ENCODE measurements at places on chromosomes 5 and 9.

DNA sequence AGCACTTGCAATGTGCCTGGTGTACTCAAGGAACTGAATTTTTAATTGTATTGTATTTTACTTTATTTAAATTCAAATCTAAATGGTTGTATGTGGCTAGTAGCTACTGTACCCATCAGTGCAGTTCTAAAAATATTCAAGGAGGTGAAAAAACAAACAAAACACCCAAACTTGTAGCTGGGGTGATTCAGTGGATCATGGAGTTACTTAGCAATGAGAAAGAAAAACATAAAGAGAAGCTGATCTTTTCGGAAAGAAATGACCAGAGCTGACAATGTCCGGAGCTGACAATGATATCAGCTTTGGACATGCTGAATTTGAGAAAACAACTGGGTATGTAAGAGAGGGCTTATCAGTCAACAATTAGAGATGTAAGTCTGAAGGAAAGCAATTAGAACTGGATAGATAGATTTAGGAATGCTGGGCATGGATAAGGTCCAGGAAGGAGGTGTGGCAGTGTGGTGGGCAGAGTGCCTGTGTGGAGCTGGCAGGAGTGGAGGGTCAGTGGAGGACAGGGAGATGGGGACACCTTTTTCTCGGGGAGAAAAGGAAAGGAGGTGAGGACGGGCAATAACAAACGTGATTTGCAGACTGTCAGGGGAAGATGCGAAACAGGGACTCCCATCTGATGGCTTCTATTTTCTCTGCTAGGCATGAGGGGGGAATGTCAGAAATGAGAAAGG is 113.2 kb downstream of the DCP2 start:
- no peak for DNase-seq

DNA sequence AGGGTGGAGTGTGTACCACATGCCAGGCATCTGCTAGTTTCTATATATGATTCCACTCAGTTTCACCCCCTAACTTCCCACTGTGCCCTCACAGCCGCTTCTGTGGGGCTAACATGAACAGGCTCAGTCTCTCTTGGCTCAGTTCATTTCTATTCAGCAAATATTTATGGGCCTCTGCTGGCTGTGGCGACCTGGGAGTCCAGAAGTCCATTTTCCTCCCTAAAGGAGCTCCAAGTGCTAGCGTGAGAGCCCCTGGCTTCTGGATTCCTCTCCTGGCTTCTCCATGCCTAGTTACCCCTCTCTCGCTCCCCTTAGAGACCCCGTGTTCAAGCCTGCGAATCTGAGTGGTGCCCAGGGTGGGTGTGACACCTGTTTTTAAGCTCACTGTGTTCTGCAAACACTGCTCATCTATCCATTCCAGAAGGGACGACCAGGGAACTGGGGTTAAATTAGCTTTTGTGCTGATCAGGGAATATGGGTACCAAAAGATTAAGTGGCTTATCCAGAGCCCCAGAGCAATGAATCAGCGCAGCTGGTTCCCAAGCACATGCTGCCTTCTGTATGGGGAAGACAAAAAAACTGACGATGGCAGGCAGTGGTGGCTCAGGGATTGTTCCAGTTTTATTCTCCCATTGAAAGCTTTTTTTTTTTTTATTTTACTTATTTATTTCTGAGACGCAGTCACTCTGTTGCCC is 57.6 kb downstream of the HMCN2 start:
- DNase-seq: no peak

DNA sequence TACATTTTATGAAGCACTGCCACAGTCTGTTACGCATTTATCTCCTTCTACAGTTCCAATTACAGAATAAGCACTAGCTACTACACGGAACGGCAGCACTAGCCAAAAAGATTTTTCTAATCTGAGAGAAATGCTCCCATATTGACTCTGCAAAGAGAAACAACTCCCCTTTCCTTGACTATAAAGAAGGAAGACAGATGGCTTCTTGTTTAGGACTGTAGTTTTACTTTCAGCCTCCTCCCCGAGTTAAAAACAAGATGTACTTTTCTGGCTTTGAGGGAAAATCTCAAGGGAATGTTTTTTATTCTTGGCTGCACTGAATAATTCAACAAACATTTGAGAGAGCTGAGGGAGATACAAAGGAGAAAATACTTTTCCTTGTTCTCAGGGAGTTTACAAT is 1.9 kb upstream of the SLC44A1 start:
- no peak for DNase-seq

GRCh38 chr5:35284364-35284763 is 54.1 kb upstream of the PRLR start:
- DNase-seq: no peak

GRCh38 chr9:22005702-22006606 is 3.2 kb downstream of the CDKN2B start:
- no peak for DNase-seq

DNA sequence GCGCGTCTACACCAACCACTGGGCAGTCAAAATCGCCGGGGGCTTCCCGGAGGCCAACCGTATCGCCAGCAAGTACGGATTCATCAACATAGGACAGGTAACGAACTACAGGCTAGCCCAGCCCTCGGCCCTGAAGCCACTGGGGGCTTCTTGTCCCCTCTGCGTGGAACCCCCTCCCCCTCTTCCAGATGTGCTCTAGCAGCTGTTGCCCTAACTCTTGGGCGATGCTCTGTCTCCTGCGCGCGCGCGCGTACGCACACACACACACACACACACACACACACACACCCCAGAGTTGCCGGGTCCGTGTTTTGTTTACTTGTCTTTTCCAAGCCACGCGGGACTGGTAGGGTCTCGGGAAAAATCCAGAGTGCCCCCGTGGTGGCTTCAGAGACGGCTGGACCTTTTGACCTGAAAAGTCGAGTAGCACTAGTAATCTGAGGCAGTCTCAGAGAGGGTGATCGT is 836 bp downstream of the PCSK5 start:
- DNase-seq: no peak

DNA sequence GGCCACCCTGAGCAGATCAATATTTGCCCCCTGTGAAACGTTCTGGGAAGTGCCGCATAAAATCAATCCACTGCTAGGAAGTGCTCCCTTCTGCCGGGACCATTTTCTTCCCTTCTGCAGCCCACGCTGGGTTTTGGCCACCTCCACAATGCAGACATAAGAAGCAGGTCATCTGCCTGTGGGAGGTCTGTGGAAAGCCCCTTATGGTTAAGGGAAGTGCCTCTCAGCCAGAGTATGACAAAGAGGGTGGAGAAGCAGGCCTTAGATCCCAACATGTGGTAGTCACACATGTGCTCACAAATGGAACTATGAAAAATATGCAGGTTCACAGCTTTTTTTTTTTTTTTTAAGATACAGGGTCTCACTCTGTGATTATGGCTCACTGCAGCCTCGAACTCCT is 82.8 kb downstream of the SLC1A3 start:
- peak; percentile 61 for DNase-seq

DNA sequence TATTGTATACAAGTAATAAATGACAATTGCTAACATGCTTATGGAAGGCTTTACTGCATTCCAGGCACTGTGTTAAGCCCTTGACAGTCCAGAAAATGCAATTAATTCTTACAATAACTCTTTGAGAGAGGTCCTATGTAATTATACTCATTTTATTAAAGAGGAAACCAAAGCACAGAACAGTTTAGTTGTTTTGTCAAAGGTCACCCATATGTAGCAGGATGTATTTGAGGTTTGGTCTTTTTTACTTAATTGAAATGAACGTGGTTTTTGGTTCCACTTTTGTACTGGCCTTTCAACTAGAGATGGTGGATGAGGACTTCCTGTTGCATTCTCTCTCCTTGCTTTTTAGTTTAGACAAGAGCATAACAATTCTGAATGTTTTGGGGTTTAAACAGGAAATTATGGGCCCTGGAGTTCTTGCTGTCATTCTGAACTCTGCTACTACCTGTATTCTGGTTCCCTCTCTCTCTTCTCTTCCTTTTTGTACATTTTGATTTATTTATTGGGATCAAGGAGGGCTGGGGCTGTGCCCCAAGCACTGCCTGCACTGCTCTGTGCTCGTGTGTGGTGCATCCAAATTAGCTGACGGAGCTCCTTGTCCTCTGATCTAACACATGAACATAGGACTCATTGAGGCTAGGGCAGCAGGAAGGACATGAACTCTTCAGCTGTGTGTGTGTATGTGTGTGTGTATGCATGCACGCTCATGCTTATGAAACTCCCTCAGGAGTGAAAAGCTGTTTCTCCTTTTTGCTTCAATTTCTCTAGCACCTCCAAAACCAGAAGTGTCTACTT is 47.4 kb downstream of the SLC28A3 start:
- no peak for DNase-seq
